ENCODE measurements at places on chromosomes 12 and 14.
A peak's percentile ranks its signal among the peaks of the same experiment; 100 is the strongest.

GRCh38 chr12:104750061-104750460 lies 208.0 kb downstream of the SLC41A2 start:
- DNase-seq: no peak

DNA sequence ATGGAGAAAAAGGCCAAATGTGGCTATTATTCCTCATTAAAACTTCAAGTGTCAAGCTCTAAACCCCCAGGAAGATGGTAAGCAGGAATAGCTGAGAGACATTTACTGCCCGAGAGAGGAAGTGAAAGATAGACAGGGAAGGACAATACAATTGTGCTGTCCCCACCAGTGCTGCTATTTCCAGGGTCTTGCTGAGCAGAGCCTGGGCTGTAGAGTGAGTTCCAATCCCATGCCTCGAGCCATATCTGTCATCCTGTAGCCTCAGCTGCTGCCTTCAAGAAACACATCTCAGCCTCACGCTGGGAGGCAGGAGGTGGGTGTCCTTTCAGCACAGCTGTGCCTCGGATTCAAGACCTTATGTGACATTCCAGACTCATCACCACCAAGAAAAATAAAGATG lies 114.0 kb downstream of the RPAP3 start:
- DNase-seq: no peak

DNA sequence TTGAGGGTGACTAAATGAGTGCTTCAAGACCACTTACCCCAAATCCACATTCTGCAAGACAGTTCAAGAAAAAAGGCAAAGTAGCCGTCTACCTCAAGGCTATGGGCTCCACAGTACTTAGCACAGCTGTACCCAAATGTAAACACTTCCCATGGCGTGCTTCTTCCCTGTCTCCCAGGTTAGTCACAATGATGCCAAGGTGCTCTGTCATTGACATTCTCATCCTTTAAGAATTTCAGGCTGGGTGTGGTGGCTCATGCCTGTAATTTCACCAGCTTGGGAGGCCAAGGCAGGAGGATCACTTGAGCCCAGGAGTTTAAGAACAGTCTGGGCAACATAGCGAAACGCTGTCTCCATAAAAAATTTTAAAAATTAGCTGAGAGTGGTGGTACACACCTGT lies 51.2 kb upstream of the CERS5 start:
- no peak for DNase-seq

- DNase-seq: peak; percentile 53
Measured at GRCh38 chr12:47837190-47838171, 17.8 kb upstream of the HDAC7 start.

GRCh38 chr14:59116984-59117415 lies 71.5 kb upstream of the DAAM1 start:
- DNase-seq: no peak

- no peak for DNase-seq
Measured at GRCh38 chr14:60317609-60318008, 68.6 kb downstream of the PPM1A start.

DNA sequence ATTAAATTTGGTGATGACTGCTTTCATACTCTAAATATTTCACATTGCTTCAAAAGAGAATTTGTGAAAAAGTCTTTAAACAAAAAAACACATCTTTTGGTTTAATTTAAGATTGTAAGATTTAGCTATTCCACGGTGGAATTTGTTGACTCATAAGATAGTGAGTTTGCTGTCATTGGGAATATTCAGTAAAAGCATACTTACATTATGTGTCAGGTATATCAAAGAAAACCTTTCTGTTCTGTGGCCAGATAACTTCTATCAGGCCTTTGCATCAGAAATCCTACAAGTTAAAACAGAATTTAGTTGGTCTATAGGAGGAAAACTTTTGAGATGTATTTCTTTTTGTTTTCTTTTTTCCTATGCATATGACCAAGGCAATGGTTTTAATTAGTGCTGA lies 148.8 kb upstream of the E2F7 start:
- no peak for DNase-seq

DNA sequence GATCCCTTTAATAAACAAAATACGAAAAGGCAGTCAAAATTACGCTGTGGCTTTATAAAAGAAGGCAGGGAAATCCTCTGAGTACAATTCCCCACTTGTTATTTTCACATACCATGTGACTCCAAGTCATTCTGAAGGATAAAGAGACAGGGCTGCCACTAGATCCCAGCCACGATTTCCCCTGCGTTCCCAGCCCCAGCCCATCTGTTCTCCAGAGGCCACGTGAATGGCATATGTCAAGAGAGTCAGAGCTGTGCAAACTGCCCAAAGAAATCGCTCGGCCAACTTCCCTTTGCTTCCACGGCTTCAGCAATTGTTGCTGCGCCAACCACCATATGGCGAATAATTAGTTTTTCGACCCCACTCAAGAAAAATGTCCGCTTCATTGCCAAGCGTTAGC lies 161.3 kb downstream of the C12orf42 start:
- no peak for DNase-seq

DNA sequence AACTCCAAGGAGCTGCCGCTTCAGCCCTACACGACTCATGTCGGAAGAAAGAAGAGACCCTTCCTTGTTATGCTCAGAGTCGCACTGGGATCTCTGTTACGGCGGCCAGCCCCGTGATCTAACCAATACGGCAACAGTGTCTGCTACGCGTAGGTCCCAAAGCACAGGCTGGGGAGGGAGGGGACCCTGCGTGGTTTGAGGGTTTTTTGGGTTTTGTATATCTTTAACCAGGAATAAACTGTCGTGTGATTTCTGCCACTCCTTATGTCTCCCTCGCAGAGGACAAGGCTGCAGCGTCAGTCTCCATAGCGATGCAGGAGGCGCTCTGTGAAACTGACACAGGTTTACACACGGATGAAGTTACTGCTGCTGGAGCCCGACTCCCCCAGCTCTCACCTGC lies 60.0 kb upstream of the DIO3 start:
- no peak for DNase-seq

GRCh38 chr14:102220031-102220430 lies 80.3 kb downstream of the WDR20 start:
- DNase-seq: peak; percentile 55

GRCh38 chr14:80425686-80426085 lies 214.4 kb upstream of the DIO2 start:
- DNase-seq: no peak

- no peak for DNase-seq
Measured at GRCh38 chr14:38138473-38139138, 69.1 kb upstream of the SSTR1 start.

DNA sequence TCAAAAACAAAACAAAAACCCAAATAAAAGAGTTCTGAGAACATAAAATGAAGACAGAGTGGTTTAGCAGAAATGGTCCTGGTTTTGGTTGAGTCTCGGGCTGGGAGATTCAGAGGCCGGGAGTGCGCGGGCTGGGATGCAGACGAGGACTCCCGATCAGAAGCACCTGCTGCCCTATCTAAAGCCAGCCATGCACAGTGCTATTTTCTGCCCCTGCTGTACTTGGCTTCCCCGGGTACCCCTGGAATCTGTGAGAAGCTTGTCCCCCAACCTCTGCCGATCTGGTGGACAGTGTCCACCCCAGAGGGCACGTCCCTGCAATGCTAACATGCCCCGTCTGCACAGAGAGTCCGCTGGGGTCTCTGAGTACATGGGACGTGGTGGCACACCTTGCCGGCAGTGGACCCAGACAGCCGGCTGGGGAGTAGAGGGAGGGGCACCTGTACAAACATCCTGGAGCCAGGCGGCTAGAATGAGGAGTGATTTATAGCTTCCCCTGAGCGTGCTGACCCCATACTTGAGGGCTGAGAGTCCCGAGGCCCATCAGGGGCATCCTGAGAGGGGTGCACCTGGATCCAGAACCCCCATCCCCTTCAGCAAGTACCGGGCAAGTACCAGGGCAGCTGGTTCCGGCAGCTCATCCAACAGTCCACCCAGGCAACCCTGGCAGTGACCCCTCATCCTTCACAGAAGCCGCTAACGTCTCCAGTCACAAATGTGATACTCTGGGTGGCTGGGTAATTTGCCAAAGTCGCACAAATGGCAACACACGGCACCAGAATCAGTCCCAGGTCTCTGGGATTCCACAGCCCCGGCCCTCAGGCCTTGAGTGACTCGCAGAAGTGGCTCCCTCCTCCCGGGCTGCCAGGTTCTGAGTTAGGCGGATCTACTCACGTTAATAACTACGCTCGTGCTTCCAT lies 37.1 kb downstream of the CHGA start:
- no peak for DNase-seq

DNA sequence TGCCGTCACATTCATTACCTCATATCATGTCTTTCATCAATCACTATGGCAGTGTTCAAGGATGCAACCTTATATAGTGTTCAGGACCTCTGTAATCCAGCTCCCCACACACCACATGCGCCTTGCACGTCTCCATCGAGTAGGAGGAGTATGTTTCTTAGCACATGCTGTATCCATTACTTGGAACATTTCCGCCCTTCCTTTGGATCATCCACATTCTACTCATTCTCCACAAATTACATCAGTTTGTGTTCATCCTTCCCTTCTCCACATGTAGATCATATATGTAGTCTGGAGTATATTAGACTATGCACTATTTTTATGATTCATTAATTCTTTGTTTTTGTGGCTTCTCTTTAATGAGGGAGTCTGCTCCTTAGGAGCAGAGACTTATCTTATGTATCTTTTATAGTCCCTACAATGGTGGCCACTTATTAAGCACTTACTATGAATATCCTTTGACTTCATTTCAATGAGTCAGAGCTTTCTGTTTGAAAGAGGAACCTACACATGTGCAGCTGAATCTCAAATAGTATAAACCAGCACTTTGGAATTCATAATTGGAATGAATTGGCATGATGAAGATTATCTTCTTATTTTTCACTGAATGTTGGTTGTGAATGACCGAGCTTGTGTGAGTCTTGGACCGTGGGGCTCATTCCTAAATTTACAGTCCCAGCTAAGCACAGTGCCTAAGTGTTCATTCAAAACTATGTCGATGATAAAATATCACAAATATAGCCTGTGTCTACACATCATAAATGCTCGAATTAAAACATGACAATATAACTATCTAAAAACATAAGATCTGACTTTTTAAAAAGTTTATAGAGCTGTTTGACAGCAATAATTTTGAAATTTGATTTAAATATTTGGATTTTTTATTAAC lies 30.2 kb upstream of the NPAS3 start:
- no peak for DNase-seq

DNA sequence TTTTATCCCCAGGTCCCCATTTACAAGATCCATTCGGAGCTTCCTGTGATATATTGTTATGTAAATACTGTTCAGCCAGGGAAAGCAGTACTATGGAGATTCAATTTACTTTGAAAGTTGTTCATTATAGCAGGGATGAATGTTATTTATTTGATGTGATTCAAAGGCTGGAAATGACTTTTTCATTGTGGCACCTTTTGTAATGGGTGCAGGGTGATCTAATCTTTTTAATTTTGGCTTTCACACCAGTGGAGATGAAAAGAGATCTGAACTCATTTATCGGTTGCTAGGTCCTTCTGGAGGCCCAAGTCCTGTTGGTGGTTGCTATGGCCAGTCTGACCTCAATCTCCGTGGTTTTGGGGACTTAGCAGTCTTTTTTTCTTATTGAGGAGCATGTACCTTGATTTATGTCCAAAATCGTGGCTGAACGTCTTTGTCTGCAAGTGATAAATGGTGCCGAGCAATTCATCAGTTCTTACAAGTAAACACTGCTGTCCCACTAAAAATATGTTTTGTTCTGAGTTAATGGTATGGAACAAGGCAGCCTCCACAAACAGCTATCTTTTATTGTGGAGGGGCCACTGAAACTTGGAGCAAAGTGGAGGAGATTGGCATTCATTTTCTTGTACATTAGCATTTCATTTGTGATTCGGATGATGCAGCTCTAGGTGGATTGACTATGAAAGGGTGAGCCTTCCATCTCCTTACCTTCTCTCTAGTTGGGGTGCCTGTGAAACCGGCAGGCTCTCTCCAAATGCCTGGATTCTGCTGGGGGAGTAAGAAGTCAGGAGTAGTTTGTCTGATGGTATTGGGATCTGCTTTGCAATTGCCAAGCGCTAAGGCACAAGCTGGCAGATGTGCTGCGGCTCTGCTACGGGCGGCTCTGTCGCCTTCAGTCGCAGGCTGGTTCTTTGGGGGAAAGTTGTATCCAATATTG lies 2.0 kb downstream of the RMST start:
- DNase-seq: no peak

DNA sequence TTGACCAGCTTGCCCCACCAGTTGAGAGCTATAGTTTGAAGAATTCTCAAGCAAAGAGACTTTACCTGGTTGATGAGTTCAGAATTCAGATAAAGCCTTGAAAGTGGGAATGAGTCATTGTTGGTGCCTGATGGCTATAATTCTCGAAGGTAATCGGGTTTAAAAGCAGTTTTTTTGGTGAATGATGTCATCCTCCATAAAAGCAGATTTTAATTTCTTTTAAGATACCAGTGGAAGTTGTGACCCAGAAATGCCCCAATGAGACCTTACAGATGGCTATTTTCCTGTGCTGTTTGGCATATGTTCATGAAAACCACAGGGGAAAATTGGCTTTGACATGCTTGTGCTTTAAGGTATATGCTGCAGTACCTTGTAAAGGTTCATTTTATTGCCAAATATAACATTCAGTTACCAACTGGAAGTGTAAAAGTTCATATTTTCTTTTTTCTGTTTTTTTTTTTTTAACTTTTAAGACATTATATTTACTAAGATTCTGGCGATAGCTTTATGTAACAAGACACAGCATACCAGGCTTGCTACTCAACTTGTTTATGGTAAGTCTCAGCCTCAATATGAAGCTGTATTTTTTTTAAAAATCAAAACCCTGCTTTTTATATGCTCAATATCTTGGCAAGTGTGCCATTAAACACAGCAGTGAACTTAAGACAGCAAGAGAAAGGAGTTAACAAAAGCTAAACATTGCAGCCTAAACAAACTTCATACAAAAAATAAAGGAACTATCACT lies 119.3 kb downstream of the LMNTD1 start:
- no peak for DNase-seq

DNA sequence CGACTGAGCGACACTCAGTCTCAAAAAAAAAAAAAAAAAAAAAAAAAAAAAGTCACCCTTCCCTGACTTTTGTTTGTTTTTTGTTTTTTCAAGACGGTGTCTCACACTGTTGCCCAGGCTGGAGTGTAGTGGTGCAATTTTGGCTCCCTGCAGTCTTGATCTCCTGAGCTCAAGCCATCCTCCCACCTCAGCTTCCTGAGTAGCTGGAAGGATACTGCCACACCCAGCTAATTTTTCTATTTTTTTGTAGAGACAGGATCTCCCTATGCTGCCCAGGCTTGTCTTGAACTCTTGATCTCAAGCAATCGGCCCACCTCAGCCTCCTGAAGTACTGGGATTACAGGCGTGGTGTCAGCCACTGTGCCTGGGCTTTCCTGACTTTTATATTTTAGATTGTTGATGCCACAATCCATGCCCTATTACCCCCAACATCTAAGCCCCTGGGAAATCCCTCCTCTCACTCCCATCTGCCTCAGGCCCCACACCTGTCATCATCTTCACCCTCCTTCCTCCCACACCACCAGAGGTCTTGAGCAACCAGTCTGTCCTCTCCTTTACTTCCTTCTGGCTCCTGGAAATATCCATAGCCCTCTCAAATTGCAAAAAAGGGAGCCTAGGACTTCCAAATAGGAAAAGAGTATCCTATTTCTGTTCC lies 7.8 kb downstream of the IKZF4 start:
- DNase-seq: no peak

DNA sequence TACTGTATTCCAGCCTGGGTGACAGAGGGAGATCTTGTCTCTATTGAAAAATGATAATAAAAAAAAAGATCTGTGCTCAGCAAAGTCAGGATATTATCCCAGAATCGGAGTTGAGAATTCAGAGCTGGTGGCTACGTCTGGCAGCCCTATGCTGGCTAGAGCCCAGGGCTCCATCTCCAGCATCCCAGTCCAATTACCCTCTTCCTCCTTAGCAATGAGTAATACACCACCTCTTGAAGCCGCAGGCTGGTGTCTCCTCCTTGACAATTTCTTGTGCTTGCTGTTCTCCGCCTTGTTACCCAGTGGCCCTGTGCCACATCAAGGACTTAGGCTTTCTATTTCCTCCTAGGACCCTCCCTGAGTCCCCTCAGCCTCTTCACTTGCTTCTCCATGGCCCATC lies 38.4 kb upstream of the DDX11 start:
- no peak for DNase-seq

Measured in stimulated activated naive CD8-positive, alpha-beta T cell treated with anti-CD3 and anti-CD28 coated beads, Interleukin-15, amount 100 ng/mL, for 72 hours (primary cell).